ENCODE measurements at places on chromosomes 2 and 18.

DNA sequence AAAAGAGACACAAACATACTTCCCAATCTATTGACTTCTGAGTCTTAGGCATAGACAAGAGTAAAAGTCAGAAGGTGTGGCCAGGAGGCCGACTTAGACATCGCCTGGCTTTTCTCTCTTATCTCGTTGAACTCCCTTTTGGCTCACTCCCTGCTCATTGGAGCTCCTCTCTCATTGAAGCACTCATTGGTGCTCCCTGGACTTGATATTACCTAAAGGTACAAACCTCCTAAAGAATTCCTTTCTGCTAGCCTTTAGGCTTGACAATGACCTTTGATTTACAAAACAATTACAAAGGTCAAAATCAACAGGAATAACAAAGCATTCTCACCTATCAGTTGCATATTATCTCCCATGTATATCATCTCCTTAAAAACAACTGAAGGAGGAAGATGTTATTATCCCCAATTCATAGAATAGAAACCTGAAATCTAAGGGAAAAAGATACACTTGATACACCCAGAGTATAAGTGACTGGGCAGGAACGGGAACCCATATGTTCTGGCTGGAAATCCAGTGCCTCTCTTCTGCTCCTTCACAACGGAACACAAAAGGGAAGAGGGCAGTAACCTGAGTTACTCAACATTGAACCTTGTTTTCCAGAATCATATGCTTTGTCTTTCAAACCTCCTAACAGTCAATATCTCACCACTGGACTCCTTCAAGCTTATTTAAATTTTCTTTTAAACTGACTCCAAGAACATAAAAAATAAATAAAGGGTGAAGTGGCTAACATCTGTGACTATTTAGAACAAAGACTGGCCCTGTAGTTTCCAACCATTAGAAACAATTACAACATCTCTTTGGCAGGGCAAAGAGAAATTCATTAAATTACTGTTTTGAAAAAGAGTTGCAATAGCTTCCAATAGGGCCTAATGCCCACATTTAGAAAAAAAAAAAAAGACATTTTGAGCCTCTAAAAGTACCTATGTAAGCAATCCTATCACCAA lies 1247.9 kb downstream of the LRP1B start:
- no peak for DNase-seq

DNA sequence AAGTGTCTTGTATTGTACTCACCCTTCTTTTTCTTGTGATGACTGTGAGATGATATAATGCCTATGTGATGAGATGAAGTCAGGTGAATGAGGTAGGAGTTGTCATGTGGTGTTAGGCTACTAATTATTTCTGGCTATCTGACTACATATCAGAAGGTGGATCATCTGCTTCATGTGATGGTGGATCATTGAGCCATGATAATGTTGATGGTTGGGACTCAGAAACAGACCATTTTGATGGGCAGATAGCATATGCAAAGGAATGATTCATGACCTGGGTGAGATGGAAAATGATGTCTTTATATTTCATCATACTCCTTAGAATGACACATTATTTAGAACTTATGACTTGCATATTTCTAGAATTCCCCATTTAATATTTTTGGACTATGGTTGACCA lies 19.5 kb downstream of the ANKRD30B start:
- DNase-seq: no peak

DNA sequence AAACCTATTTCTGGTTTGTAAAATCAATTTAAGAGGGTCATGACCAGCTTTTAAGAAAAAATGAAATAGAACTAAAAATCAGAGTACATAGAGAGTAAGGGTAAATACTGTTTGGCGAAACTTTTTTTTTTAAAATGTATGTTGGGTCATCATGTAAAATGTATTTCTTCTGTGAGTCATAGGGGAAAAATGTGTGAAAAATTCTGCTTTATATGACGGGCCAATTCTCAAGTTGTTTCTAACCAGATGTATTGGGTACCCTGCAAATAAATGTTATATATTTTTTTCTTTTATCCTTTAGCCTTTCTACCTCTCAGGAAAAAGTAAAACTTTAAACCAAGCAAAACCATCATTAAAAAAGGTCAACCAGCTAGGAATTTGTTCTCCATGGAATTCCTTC lies 13.9 kb downstream of the AFTPH start:
- no peak for DNase-seq

GRCh38 chr2:11569636-11570035 lies 35.8 kb downstream of the GREB1 start:
- no peak for DNase-seq

- DNase-seq: no peak
Measured at GRCh38 chr2:10422251-10422650, 25.9 kb downstream of the ODC1 start.

DNA sequence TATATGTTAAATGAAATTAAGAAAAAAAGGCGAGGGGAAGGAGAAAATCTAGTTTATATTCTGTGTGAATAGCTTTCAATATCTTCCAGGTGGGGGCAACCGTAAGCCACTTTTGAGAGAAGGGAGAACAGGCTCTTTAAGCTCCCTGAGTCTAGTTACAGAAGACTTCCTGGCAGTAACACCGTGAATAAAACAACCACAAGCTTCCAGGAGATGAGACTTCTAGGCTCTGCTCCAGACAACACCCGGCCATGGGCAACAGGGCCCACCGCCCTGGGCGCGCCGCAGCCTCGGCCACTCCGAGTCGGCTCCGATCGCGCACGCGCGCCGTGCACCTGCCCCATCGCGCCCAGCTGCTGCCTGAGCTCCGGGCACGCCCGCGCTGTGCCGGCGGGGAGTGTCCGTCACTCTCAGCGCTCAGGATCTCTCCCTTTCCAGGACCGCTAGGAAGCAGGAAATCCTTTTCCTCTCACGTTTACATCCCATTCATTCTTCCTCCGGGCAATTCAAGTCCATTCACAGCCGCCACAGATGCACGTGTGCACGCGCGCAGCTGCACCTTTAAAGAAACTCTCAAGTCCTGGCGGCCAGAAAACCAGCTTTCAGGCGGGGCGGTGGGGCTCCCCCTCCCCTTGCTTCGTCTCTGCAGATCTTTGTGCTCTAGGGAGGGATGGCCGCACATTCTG lies 19.4 kb upstream of the PAX3 start:
- DNase-seq: no peak

DNA sequence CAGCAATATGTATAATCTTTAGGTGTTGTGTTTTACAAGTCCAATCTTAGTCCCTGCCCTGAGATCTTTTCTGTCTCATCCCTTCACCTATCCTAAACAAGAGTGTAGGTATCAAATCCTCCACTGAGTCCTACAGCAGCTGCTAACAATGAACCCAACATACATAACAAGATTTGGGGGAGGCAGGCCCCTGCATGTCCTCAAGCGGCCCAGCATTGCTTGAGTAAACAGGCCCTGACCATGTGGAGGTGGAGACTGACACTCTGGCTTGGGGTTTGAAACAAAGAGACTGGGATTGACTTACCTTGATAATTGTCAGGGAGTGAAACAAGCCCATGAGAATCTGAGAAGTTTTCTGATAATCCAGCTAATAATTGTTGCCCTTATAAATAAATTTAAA lies 213.4 kb downstream of the STK39 start:
- DNase-seq: no peak

GRCh38 chr2:96807127-96807471 lies 9.0 kb upstream of the CNNM3 start:
- no peak for DNase-seq

GRCh38 chr2:23145460-23145859 lies 239.5 kb upstream of the KLHL29 start:
- no peak for DNase-seq

GRCh38 chr18:77063260-77063659 lies 69.3 kb downstream of the MBP start:
- DNase-seq: peak; percentile 56

- no peak for DNase-seq
Measured at GRCh38 chr2:47339745-47340541, 63.0 kb upstream of the MSH2 start.

- DNase-seq: no peak
Measured at GRCh38 chr2:71892423-71892730, 255.3 kb downstream of the CYP26B1 start.

- DNase-seq: no peak
Measured at GRCh38 chr2:166417669-166418068, 41.9 kb upstream of the SCN9A start.

- DNase-seq: no peak
Measured at GRCh38 chr2:171237751-171238505, 77.2 kb upstream of the TLK1 start.

DNA sequence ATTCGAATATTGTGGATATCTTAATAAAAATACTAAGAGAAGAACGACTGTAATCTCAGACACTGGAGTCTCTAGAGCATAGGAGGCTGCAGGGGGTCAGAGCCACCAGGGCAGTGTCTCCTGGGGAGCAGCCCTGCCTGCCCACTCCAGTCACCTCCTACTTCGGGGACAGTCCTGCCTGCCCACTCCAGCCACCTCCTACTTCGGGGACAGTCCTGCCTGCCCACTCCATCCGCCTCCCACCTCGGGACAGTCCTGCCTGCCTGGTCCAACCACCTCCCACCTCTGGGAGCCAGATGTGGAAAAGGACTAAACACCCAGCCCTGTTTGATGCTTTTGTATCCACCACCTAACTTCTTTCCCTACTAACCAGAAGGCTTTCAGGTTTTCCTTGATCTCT lies 350.1 kb upstream of the SMIM21 start:
- no peak for DNase-seq

GRCh38 chr2:226658555-226658954 lies 141.1 kb downstream of the IRS1 start:
- DNase-seq: no peak

GRCh38 chr2:74658516-74658915 lies 4.5 kb downstream of the SEMA4F start:
- no peak for DNase-seq

GRCh38 chr2:98828793-98829371 lies 98.0 kb upstream of the MGAT4A start:
- no peak for DNase-seq

- DNase-seq: no peak
Measured at GRCh38 chr2:12071318-12071717, 324.9 kb downstream of the LPIN1 start.

- DNase-seq: no peak
Measured at GRCh38 chr2:85974390-85974789, 85.6 kb upstream of the ST3GAL5 start.

- no peak for DNase-seq
Measured at GRCh38 chr18:61589053-61589723, 256.0 kb downstream of the CDH20 start.

DNA sequence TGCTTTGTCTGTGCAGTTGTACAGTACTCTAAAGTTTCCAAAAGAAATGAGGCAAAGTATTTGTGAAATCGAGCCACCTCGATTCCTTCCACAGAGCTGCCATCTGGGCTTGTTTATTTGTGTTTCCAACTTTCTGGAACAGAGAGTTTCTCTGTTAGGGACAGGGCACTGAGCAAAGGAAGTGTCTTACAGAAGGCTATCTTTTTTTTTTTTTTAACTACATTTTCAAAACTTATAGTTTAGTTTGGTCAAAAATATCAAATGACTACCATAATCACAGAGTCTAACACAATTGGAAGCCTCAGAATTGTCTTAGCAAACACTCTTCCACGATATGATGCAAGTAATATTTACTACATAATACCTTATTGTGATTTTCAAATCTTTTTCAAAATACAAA lies 796 bp downstream of the RFTN2 start:
- DNase-seq: no peak

GRCh38 chr2:205321231-205321630 lies 361.1 kb upstream of the NRP2 start:
- no peak for DNase-seq

- no peak for DNase-seq
Measured at GRCh38 chr2:211981451-211981850, 557.2 kb downstream of the ERBB4 start.

GRCh38 chr18:55592572-55592971 lies 4.6 kb upstream of the TCF4 start:
- DNase-seq: no peak

- no peak for DNase-seq
Measured at GRCh38 chr2:74239346-74239745, 40.9 kb downstream of the MTHFD2 start.

GRCh38 chr2:238009563-238009962 lies 42.7 kb downstream of the UBE2F start:
- DNase-seq: no peak

GRCh38 chr2:171069286-171069956 lies 91.3 kb downstream of the TLK1 start:
- DNase-seq: no peak

DNA sequence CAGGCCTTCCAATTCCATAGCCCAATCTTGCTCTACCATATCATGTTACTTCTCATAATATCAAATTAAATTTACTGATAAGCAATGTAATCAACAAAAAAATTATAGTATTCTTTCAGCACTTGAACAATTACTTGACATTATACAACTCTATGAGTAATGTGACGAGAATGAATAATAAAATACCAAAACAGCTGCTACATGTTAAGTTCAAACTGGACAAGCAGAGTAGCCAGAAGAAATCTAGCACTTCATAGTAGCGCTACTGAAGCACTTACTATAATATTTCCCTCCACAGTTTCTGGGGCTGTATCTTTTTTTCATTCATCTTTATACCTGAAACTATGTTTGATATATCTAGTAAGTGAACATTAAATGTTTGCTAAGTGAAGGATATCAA lies 14.9 kb downstream of the PPP3R1 start:
- no peak for DNase-seq

DNA sequence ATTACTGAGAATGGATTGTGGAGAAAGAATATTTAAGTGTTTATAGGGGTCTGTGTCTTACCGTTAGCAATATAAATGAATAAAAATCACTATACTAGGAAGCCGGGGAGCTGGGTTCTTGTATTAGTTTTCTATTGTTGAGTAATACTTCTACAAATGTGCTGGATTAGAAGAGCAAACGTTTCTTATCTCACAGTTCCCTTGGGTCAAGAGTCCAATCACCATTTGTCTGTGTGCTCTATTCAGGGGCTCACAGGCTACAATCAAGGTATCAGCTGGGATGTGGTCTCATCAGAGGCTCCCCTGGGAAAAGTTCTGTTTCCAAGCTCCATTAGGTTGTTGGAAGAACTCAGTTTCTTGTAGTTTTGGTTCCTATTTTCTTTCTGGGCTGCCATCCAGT lies 790.9 kb downstream of the CNTNAP5 start:
- DNase-seq: no peak

DNA sequence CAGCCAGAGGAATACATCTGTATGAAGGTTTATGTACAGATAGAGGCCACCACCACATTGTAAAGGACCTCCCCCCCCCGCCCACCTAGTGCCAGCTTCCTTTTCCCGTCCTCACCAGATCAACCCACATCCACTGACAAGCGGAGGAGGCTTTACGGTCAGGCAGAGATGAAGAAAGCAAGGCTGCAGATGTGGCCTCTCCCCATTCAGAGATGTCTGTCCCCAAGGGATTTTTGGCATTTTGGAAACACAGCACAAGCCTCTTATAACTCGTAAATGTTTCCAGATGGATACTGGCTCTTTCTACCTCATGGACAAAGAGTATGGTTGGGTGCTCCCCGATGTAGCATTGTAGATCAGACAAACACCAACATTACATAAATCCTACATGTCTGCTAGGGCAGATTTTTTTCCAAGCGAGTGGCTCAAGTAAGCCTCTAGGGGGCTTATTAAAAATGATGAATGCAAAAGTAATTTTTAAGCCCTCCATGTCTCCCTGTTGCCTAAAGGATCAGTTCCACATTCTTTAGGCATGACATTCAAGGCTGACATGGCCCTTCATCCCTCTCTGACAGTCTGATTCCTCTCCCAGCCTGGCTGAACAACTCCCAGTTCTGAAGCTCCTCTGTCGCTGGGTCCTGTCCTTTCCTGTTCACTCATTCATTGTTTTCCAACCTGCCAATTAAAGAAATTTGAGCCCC lies 11.7 kb downstream of the VIT start:
- no peak for DNase-seq

Measured in activated CD4-positive, CD25-positive, alpha-beta regulatory T cell (primary cell).